Activated CD4-positive, alpha-beta T cell treated with anti-CD3 and anti-CD28 coated beads for 48 hours (primary cell): ENCODE measurements at places on chromosomes 6 and 20.

DNA sequence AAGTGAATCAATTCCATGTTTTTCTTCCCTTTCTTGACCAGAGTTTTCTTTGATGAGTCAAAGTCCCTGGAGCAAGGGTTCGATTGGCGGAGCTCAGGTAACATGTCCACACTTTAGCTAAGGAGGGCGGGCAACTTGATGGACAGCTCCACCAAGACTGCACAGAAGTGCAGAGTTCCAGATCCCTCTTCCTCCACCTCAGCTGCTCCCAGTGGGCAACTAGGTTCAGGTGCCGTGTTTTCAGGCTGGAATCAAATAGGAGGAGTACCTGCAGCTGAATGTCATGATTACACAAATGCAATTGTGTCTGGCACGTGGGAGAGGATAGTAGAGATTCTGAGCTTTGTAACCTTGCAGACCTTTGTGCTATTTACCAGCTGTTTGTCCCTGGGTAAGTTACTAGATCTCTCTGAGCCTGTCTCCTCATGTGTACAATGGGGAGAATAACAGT, 1.9 kb upstream of the ELMO2 start:
- no peak for DNase-seq

GRCh38 chr6:158627940-158628211, 16.7 kb downstream of the DYNLT1 start:
- no peak for DNase-seq

- no peak for DNase-seq
These were observed 12.0 kb upstream of the TFAP2A start for GRCh38 chr6:10426781-10427279.

DNA sequence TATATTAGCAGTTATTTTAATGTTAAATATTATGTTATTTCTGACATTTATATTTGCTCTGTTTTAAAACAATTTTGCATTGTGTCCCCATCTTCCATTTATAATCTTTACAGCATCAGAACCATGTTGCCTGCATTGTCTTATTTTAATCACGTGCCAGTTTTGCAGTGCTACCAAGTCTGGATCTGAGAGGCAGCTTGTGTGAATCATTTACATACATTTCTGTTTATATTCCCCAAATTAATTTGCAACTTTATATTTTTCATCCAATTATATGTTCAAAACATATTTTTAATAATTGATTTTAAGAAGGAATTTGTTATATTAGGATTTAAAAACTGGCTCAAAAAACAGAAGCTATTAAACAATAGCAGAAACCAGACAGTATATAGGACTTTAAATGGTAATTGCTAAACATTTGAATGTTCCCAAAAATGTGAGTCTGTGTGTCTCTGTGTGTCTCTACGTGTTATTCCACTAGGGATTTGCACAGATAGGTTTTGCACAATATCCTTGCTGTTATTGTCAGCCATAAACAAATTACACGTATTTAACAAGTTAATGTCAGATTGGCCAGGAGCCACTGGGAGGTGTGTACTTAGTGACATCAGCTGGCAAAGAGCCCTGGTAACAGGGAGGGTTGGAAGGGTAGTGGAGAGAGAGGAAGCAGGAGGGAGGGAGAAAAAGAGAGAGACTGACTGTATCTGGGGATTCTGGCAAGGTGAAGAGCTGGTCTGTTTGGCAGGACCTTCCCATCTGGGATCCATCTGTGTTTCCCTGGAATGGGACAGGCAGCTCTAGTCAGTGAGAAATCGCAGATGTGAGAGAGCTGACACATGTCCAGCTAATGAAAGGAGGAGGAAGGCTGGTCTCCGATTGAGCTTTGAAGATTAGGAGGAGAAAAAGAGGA, 72.1 kb downstream of the CBFA2T2 start:
- DNase-seq = no peak

GRCh38 chr6:157563611-157564284, 182.8 kb downstream of the ZDHHC14 start:
- no peak for DNase-seq

GRCh38 chr6:129875610-129876520, 14.8 kb upstream of the TMEM244 start:
- no peak for DNase-seq

DNA sequence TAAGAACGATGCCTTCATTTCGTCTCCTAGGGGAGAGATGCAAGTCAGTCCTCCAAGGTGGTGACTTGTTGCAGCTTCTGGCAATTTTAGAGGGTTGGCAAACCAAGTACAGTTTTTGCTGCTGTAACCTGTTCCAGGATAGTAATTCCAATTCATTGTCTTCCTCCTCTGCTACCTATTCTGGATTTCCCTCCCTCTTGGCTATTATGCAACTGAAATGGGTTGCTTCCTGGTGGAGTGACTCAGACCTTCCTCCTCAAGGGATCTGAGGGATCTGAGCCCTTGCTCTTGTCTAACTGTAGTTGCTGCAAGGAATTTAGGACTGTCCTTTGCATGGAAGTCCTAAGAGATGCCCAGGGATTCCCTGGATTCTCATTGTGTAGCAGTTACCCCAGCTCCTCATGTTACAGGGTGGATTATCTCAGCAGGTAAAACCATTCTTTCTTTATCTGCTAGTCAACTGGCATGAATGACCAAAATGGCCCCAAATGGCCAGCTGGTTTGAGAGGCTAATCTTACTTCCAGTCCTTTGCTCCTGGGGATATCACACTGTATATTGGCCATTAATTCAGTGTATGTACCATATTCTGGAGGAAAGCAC, 17.6 kb upstream of the ELMO2 start:
- no peak for DNase-seq

DNA sequence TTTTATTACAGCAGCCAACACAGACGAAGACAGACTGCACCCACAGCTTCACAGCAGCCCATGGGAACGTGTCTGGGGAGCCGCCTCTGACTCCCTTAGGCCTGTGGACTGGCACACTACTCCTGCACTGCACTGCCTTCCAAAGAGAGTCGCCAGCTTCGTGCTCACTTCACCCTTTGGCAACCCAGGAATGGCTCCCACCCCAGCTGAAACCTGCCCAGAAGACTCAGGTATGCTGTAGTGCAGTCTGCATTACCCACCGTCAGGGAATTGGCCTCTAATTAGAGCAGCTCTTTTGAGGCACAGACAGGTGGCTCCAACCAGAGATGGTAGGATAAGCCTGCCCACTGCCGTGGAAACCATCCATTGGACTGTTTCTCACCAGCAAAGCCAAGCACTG, 39.9 kb upstream of the FRMD1 start:
- no peak for DNase-seq

DNA sequence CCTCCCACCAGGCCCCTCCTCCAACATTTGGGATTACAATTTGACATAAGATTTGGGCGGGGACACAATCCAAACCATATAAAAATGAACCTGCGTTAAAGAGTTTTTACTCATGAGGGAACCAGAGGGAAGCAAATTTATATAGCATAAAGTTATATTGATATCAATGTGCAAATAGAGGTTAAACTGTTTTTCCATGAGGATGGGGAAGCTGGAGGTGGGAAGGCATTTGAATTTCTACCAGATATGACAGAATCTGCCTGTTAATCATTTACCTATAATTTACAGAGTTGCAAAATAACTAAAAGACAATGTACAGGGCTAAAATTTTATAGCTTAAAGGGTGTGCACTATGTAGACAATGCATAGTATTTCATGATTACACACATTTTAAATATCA, 322.0 kb upstream of the FKBP1C start:
- no peak for DNase-seq

- no peak for DNase-seq
These were observed 260.7 kb upstream of the PLCB4 start for GRCh38 chr20:8808202-8808535.

DNA sequence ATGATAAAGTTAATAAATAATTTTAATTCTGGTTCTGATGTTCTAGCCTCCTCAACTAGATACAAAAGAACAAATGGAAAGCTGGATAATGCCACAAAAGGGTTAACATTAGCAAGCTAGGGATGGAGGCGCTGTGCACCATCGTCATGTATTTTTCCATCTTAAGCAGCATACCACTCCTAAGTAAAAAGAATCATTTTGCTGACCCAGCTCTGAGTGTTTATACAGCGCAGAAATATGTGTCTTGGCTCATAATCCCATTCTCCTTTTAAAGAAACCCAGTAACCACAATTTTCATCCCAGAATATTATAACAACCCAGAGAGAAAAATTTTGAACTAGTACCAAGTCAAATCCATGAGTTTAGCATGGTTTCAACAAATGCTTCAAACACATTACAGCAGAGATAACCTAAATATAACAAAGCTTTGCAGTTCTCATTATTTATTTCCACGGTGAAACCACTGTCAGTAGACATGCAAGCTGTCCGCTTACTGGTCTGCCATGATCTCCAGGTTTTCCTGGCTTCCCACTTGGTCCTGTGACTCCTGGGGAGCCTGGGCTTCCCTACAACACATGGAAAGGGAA, 111.1 kb downstream of the COL12A1 start:
- no peak for DNase-seq

DNA sequence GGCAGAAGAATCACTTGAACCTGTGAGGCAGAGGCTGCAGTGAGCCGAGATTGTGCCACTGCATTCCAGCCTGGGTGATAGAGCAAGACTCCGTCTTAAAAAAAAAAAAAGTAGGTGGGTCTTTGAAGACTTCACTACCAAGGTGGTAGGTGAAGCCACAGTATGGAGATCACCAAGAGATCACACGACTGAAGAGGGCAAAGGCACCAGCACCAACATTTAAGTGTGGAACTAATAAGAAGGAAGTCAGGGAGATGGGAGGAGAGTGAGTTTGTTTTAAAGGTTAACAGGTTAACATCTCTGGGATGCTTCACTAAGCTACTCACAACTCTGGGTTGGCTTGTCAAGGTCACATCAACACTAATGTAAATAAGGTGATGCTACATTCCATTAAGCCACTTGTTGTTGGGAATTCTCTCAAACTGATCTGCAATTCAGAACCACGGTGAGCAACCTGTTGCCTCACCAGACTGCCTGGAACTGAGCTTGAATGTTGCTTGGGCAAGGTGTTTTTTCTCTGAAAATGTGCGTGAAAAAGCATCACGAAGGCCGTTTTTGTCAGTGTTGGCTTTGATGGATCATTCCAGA, 48.7 kb downstream of the KCTD20 start:
- no peak for DNase-seq

DNA sequence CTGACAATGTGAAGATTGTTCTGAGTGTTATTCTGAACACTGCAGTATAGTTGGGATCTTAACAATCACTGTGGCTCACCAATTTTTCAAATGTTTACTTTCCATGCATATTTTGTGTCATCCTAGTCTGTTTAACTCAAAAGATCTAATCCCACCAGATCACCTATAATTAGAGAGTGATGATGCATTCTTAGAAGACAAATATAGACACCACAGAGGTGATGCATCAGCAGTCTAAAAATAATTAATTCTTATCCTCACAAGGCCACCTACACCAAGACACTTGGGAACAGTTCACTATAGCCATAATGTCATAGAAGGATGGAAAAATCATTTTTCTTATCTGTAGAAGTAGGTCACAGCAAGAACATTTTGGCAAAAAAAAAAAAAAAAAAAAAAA, 154.8 kb downstream of the UBE3D start:
- DNase-seq = no peak

GRCh38 chr6:36544228-36544627, 3.1 kb downstream of the STK38 start:
- peak; percentile 24 for DNase-seq

GRCh38 chr20:35637276-35637675, 21.6 kb downstream of the SPAG4 start:
- DNase-seq = no peak

GRCh38 chr6:35054106-35054742, 86.9 kb downstream of the TCP11 start:
- no peak for DNase-seq

DNA sequence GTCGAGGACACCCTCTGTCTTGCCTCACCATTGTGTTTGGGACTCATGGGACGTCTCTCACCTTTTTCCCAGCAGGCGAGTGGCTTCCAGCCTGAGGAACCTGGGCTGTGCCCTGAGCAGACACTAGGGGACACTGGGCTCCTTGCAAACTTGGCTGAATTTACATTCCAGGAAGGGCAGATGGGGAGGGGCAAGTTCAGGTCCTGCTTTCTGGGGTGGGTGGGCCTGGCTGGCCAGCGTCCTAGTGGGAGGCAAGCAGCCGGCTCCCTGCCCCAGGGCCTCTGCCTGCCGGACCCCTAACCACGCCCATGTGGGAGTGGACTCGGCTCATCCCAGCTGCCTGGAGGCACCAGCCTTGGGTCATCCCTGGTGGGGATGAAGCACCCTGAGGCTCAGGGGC, 48.2 kb upstream of the MLN start:
- DNase-seq = peak; percentile 23

DNA sequence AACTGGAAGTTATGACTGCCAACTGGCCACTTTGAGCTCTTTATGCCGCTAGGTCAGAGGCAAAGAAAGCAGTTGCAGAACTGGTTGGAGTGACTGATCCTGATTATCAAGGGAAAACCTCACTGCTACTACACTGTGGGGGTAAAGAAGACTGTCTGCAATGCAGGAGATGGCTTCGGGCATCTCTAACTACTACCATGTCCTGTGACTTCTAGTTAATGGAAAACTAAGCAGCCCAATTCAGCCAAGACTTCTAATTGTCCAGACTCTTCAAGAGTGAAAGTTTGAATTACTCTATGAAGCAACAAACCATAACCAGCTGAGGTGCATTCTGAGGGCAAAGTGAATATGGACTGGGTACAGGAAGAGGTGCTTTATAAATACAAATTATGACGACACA, 773.6 kb upstream of the SLC35B3 start:
- no peak for DNase-seq

GRCh38 chr6:158026901-158027589, 45.4 kb downstream of the SYNJ2 start:
- DNase-seq = no peak

GRCh38 chr20:4046311-4046924, 31.1 kb upstream of the RNF24 start:
- no peak for DNase-seq

DNA sequence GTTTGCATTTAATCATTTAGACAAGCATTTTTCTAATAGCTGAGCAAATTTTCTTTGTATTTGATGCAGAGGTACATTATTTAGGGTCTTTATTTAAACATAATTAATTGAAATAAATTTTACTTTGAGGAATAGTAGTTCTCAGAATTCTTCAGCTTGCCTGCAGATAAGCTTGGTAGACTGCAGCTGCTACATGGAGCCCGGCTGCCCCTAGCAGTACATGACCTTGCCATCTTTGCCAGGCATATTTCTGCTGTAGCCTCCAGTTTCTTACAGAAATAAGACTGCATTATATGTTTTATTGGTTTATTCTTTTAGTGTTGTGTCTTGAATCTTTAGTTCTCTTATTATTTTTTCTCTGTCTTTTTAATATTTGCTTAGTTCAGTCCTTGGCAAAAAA, 396.8 kb downstream of the QKI start:
- DNase-seq = no peak

GRCh38 chr6:21759721-21760120, 166.2 kb downstream of the SOX4 start:
- no peak for DNase-seq

- no peak for DNase-seq
These were observed 53.5 kb downstream of the HCRTR2 start for GRCh38 chr6:55227862-55228261.
